NCI-H774 (cell line): ENCODE measurements at places on chromosomes 12 and 14.

- no peak for DNase-seq
Measured at GRCh38 chr14:105123064-105123665, 45.4 kb downstream of the JAG2 start.

- no peak for DNase-seq
Measured at GRCh38 chr14:29161593-29161992, 395.0 kb downstream of the FOXG1 start.

DNA sequence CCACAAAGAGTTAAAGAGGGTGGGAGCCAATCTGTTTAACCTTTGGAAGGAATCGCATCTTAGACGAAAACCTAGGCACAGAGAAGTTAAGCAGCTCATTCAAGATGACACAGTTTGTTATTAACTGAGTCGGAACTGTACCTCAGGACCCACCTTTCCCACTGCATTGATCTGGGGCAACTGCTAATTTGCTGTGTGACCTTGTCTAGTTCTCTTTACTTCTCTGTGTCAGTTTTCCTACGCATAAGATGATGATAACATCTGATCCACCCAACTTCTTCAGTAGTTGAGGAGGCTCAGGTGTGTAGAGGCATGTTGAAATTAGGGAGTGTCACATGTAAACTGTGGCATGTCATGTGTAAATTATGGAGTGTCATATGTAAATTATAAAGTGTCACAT is 186.2 kb downstream of the ZFP36L1 start:
- DNase-seq = no peak

GRCh38 chr14:21703357-21704326 is 30.0 kb upstream of the OR4E1 start:
- no peak for DNase-seq

- DNase-seq = peak; percentile 75
Measured at GRCh38 chr12:8692573-8692972, 5.2 kb upstream of the RIMKLB start.

DNA sequence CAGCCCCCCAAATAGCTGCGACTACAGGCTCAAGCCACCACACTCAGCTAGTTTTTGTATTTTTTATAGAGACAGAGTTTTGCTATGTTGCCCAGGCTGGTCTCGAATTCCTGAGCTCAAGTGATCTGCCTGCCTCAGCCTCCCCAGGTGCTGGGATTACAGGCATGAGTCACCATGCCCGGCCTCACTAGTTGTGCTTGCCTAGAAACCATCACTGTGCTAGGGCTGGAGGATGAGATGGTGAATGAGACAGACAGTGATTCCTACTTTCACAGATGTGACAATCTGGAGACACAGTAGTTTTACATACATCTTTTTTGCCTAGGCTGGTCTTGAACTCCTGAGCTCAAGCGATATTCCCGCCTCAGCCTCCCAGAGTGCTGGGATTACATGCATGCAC is 7.5 kb upstream of the MSI1 start:
- DNase-seq = no peak

- no peak for DNase-seq
Measured at GRCh38 chr12:130704606-130705005, 11.5 kb downstream of the RIMBP2 start.

GRCh38 chr12:93794738-93795137 is 117.6 kb downstream of the CRADD start:
- no peak for DNase-seq

DNA sequence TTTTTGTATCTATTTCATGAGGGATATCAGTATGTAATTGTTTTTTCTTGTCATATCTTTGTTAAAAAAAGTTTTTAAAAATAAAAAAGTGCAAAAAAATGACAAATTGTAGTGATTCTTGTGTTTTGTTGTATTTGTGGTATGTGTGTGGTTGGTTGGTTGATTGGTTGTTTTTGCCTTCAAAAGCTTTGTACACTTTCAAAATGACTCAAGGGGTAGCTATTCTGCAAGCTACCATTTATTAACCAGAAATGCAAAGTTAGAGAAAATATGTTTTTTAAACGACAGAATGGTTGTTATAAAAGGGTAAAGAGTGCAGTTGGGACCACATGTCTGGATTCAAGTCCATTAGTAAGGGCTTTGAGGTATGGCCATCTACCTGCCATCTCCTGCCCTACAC is 119.3 kb downstream of the SLC35F4 start:
- no peak for DNase-seq

- no peak for DNase-seq
Measured at GRCh38 chr12:122876731-122877130, 19.2 kb downstream of the VPS37B start.

- DNase-seq = no peak
Measured at GRCh38 chr12:24467226-24467625, 481.7 kb downstream of the BCAT1 start.

DNA sequence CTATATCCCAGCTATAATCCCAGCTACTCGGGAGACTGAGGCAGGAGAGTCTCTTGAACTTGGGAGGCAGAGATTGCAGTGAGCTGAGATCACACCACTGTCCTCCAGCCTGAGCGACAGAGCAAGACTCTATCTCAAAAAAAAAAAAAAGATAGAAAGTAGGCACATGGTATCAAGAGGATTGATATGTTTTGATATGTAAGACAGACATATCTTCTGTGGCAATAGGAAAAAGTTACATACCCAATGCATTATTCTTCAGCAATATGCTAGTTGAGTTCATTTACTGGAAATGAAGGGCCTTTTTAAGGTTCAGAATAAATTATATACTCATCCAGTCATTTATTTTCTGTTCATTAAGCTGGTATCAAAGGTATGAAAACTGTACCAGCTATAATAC is 393.4 kb downstream of the GLT1D1 start:
- no peak for DNase-seq

DNA sequence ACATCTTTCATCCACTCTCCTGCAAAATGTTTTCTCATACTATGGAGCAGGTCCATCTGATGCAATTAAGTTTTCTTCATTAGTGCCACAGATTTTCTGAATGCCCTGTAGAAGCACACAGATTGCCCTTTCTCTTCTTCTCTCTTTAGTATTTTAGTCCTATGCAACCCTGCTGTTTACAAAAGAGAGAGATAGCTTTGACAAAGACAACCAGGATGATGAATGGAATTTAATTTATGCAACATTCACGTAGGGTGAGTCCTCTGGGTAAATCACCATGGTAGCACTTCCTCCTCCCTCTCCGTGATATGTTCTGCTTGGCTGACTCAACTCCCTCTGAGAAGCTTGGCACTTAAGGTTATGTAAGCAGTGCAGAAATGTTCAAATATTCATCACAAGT is 400.9 kb upstream of the PDE3A start:
- DNase-seq = no peak

GRCh38 chr14:100654025-100654813 is 67.0 kb upstream of the BEGAIN start:
- DNase-seq = no peak

DNA sequence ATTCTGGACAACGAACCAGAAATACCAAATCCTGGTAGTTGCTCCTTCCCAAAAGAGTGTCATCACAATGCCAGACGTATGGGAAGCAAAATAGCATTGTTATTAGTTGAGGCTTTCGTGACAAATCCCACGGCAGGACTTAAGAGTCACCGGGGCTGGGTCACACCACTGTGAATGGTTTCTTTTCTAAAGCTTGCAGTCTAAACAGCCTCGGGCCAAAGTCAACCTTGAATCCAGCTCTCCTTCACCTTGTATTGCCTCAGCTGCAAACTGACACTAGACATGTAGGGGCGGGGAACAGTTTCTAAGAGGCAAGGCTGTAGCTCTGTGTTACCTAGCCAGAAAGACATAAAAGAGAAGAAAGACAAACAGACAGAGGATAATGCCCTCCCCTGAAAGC is 734.8 kb downstream of the MED13L start:
- DNase-seq = no peak

GRCh38 chr14:31828946-31829868 is 247.9 kb upstream of the ARHGAP5 start:
- no peak for DNase-seq

DNA sequence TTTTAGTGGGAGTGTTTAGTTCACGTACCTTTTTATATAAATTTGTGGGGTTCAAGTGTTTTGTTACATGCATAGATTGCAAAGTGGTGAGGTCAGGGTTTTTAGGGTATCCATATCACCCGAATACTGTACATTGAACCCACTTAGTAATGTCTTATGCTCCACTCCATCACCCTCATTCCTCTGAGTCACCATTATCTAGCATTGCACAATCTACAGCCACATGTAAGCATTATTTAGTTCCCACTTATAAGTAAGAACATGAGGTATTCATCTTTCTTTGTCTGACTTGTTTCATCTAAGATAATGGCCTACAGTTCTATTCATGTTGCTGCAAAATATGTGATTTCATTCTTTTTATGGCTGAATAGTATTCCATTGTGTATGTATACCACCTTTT is 583.7 kb upstream of the LRFN5 start:
- no peak for DNase-seq

DNA sequence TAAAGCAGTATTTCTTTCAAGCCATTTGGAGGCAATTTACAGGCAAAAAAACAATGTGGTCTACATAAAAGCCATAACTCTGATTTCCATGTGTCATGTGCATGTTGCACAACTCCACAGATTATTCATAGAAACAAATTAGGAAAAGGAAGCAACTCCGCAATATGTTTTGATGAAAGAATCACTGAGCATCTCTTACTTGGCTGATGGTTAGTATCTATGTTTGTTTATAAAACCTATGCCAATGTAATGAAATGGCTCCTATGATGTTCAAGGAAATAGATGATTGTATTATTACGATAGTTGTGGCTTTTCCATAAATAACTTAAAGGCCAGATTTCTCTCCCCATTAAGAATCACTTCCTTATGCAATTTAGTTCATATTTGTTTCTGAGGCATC is 373.7 kb downstream of the CCDC91 start:
- no peak for DNase-seq

GRCh38 chr12:109695416-109695815 is 18.2 kb upstream of the FAM222A start:
- DNase-seq = no peak

DNA sequence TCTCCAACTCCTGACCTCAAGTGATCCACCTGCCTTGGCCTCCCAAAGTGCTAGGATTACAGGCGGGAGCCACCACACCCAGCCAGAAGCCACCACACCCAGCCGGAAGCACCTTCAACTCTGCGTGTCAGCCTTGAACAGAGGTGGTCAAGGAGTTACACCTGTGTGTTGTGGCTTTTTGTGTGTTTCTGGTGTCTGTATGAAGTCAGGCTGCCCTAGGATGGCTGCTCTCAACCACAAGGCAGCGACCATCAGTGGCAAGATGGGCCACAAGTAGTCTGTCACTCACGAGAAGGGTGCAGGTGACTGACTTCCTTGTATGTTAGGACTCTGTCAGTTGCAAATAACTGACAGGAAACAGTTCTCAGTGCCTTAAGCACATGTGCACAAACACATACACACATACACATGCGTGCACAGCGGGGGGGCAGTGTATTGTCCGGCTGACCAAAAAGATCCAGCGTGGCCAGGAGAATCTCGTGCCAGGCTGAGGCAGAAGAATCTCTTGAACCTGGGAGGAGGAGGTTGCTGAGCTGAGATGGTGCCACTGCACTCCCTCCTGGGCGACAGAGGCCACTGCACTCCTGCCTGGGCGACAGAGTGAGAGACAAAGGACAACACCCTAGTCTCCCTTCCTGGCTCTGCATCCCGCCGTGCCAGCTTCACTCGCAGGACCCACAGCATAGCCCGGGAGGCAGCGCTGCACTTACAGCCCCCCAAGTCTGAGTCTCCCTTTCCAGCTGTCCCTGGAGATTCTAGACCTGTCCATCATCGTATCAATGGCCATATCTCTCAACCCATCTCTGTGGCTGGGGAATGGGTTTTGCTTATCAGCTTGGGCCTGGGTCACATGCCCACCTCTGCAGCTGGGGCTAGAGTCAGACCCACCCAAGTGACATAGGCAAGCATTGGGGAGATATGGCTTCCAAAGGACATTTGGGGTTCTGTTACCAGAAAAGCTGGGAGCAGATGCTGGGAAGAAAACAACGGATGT is 13.7 kb downstream of the P2RX4 start:
- DNase-seq = no peak

DNA sequence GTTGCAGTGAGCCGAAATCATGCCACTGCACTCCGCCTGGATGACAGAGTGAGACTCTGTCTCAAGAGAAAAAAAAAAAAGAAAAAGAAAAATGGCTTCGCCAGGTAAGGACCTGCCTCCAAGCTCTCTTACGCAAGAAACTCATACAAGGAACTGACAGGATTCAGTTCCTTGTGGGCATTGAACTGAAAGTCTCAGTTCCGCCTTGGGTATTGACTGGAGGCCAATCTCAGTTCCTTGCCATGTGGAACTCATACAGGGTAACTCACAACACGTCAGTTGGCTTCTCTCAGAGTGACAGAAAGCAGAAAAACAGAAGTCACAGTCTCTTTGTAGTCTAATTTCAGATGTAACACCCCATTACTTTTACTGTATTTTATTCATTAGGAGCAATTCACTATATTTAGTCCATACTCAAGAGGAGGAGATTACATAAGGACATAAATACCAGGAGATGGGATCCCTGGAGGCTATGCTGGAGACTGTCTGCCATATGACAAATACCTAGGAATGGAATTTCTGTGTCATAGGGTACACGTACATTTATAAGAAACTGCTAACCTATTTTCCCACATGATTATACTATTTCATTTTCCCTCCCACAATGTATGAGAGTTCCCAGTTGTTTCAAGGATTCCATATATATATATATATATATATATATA is 11.4 kb upstream of the NOPCHAP1 start:
- no peak for DNase-seq

DNA sequence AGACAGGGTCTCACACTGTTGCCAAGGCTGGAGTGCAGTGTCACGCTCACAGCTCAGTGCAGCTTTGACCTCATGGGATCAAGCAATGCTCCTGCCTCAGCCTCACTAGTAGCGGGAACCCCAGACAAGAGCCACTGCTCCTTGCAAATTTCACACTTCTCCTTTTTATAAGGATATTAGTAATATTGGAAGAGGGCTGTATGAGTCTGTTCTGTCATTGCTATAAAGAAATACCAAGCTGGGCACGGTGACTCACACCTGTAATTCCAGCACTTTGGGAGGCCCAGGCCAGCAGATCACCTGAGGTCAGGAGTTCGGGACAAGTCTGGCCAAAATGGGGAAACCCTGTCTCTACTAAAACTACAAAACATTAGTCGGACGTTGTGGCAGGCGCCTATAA is 12.9 kb upstream of the ORAI1 start:
- DNase-seq = no peak

- no peak for DNase-seq
Measured at GRCh38 chr12:62769076-62769619, 165.8 kb downstream of the PPM1H start.

GRCh38 chr12:67797753-67798152 is 149.2 kb downstream of the DYRK2 start:
- DNase-seq = no peak

GRCh38 chr12:41486718-41487117 is 298.6 kb downstream of the PDZRN4 start:
- no peak for DNase-seq

- DNase-seq = no peak
Measured at GRCh38 chr12:26340649-26341048, 145.3 kb downstream of the SSPN start.

GRCh38 chr14:51668870-51669269 is 17.2 kb downstream of the FRMD6 start:
- no peak for DNase-seq

DNA sequence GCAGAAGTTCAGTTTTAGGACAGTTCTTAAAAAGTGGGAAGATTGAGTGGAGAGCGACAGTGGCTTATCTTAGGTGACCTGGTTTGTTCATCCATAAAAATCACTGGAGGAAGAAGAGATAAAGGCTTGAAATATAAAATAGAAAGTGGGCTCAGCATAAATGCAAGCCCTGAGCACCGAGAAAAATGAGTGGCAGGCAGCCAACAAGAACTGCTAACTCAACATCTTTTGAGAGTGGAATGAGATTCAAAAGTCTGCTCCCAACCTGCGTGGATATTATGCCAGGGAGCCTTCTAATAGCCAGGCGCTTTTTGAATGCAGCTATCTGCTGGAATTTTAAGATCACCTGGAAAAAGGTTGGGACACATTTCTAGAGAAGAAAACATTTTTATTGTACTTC is 666.5 kb downstream of the FLRT2 start:
- no peak for DNase-seq
